ENCODE measurements at places on chromosomes 5 and 9.

DNA sequence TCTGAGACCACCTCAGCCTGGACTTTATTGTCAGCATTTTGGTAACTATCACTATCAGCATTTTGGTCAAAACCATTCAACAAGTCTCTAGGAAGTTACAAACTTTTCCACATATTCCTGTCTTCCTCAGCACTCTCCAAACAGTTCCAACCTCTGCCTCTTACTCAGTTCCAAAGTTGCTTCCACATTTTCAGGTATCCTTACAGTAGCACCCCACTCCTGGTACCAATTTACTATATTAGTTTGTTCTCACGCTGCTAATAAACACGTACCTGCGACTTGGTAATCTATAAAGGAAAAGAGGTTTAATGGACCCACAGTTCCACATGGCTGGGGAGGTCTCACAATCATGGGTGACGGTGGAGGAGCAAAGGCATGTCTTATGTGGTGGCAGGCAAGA, 551.3 kb downstream of the DMRTA1 start:
- H3K27me3 ChIP-seq: no peaks in the 10 kb centered on the region
- H3K4me3 ChIP-seq: no peak overlapping the region
- H3K27ac ChIP-seq: no peak overlapping the region
- no peaks in the 10 kb centered on the region for H3K4me1 ChIP-seq
- DNase-seq: no peak

- H3K4me3 ChIP-seq: no peak overlapping the region
- no peak overlapping the region for H3K27ac ChIP-seq
- no peaks in the 10 kb centered on the region for H3K27me3 ChIP-seq
Observed at GRCh38 chr5:13673511-13673910, 271.0 kb downstream of the DNAH5 start.

GRCh38 chr5:10981932-10982331, 220.9 kb upstream of the DAP start:
- no peaks in the 10 kb centered on the region for H3K36me3 ChIP-seq
- no peaks in the 10 kb centered on the region for H3K4me1 ChIP-seq
- H3K27ac ChIP-seq: no peak overlapping the region
- peaks cover 3% of the 10 kb centered on the region for H3K27me3 ChIP-seq
- no peak for DNase-seq
- H3K4me3 ChIP-seq: no peak overlapping the region

- no peaks in the 10 kb centered on the region for H3K36me3 ChIP-seq
- DNase-seq: peak; percentile 53
- no peak overlapping the region for H3K27ac ChIP-seq
- H3K4me1 ChIP-seq: no peaks in the 10 kb centered on the region
- H3K27me3 ChIP-seq: no peaks in the 10 kb centered on the region
- no peak overlapping the region for H3K4me3 ChIP-seq
Observed at GRCh38 chr9:101387871-101388506, 3.2 kb upstream of the BAAT start.

Data from fibroblast of lung (primary cell).